MCF 10A (cell line): ENCODE measurements at places on chromosomes 7 and 10.

GRCh38 chr7:104150470-104150869 lies 57.3 kb downstream of the ORC5 start:
- H3K4me1 ChIP-seq: no peaks in the 10 kb centered on the region
- no peak overlapping the region for H3K4me3 ChIP-seq
- H3K36me3 ChIP-seq: peaks cover 10% of the 10 kb centered on the region
- no peak for DNase-seq
- H3K27ac ChIP-seq: no peak overlapping the region
- no peaks in the 10 kb centered on the region for H3K27me3 ChIP-seq

GRCh38 chr10:86863484-86863842 lies 94.0 kb downstream of the MMRN2 start:
- no peaks in the 10 kb centered on the region for H3K27me3 ChIP-seq
- H3K4me3 ChIP-seq: no peak overlapping the region
- no peak overlapping the region for H3K27ac ChIP-seq
- no peaks in the 10 kb centered on the region for H3K4me1 ChIP-seq

DNA sequence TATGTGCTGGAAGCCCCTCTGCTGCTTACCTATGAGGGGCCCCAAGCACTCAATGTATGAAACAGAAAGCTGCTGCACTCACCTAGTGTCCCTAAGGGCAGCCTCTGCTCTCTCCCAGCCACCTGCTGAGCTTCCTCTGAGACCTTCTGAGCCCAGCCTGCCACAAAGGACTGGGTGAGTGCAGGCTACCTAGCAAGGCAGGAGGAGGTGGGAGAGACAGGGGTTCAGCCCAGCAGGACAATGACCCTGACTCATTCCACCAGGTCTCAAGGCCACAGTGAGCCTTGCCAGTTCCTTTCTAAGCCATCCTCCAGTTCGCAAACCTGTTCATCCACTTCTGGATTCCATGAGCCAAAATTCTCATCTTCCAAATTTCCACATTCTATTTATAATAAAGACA lies 16.3 kb downstream of the VOPP1 start:
- H3K27ac ChIP-seq: no peak overlapping the region
- H3K4me1 ChIP-seq: peaks cover 38% of the 10 kb centered on the region
- H3K27me3 ChIP-seq: no peaks in the 10 kb centered on the region

- H3K36me3 ChIP-seq: no peaks in the 10 kb centered on the region
- H3K27ac ChIP-seq: no peak overlapping the region
- no peak for DNase-seq
- no peaks in the 10 kb centered on the region for H3K4me1 ChIP-seq
- H3K4me3 ChIP-seq: no peak overlapping the region
Observed at GRCh38 chr10:13971601-13972475, 358.9 kb downstream of the FRMD4A start.

- H3K4me3 ChIP-seq: no peak overlapping the region
- peak; percentile 45 for DNase-seq
- H3K27me3 ChIP-seq: no peaks in the 10 kb centered on the region
- H3K36me3 ChIP-seq: no peaks in the 10 kb centered on the region
- no peak overlapping the region for H3K27ac ChIP-seq
Observed at GRCh38 chr7:51278797-51279196, 37.8 kb downstream of the COBL start.

- no peak overlapping the region for H3K4me3 ChIP-seq
- no peak overlapping the region for H3K27ac ChIP-seq
- DNase-seq: no peak
- H3K27me3 ChIP-seq: no peaks in the 10 kb centered on the region
- H3K36me3 ChIP-seq: peaks cover 7% of the 10 kb centered on the region
Observed at GRCh38 chr7:139918480-139918879, 89.4 kb downstream of the TBXAS1 start.

GRCh38 chr7:89002981-89003956 lies 207.7 kb upstream of the TEX47 start:
- no peaks in the 10 kb centered on the region for H3K4me1 ChIP-seq
- no peak overlapping the region for H3K4me3 ChIP-seq
- H3K27ac ChIP-seq: no peak overlapping the region
- H3K27me3 ChIP-seq: peaks cover 2% of the 10 kb centered on the region

DNA sequence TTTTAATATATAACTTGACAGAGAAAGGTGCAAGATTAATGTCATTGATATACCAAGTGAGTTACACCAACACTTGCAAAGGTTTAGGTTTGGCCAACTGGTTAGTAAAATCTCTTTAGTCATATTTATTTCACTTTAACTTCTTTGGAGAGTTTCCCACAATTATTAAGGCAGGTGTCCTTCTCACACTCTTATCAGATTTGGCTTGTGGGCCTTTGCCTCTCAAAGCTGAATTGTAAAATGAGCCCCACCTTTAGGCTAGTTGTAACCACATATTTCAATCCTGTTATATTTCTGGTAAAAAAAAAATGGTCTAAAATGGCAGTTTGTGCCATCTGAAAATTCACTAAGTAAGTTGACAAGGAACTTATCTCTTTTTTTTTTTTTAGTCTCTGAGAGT lies 26.6 kb upstream of the FOXP2 start:
- peaks cover 64% of the 10 kb centered on the region for H3K27me3 ChIP-seq
- no peaks in the 10 kb centered on the region for H3K36me3 ChIP-seq
- no peak overlapping the region for H3K27ac ChIP-seq
- H3K4me1 ChIP-seq: no peaks in the 10 kb centered on the region
- no peak for DNase-seq

DNA sequence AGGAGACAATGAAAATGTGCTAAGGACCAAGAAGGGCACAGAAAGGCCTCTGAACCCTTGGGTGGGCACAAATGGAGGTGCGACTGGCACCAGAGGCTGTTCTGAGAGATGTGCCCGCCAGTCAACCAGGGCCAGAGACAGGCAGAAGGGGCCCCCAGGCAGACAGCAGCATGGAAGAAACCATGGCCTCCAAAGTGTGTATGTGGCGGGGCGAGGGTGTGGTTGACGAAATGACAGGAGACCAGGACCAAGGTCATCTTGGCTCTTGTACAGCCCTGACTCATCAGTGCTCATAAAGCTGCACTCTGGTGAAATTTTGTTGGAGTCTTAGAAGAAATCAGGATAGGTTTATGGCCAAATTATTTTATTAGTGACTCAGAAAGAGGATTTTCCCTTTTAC lies 4.0 kb upstream of the MRPS24 start:
- DNase-seq: peak; percentile 89
- H3K27me3 ChIP-seq: no peaks in the 10 kb centered on the region
- H3K36me3 ChIP-seq: peaks cover 37% of the 10 kb centered on the region
- H3K4me3 ChIP-seq: peak overlapping the region; percentile 43
- H3K27ac ChIP-seq: peak overlapping the region; percentile 90
- peaks cover 41% of the 10 kb centered on the region for H3K4me1 ChIP-seq

GRCh38 chr10:46218921-46219320 lies 67.9 kb upstream of the ANTXRL start:
- no peak overlapping the region for H3K27ac ChIP-seq
- H3K36me3 ChIP-seq: no peaks in the 10 kb centered on the region
- H3K27me3 ChIP-seq: peaks cover 32% of the 10 kb centered on the region

GRCh38 chr7:107622429-107622828 lies 38.2 kb upstream of the SLC26A4 start:
- H3K4me1 ChIP-seq: no peaks in the 10 kb centered on the region
- H3K27me3 ChIP-seq: no peaks in the 10 kb centered on the region
- DNase-seq: peak; percentile 44
- H3K36me3 ChIP-seq: no peaks in the 10 kb centered on the region
- H3K27ac ChIP-seq: no peak overlapping the region

GRCh38 chr10:133249975-133250754 lies 12.5 kb downstream of the VENTX start:
- no peak overlapping the region for H3K4me3 ChIP-seq
- DNase-seq: no peak
- H3K4me1 ChIP-seq: no peaks in the 10 kb centered on the region
- H3K27ac ChIP-seq: no peak overlapping the region
- H3K36me3 ChIP-seq: no peaks in the 10 kb centered on the region

GRCh38 chr10:60230892-60231291 lies 158.8 kb downstream of the ANK3 start:
- H3K4me3 ChIP-seq: no peak overlapping the region
- no peak for DNase-seq
- H3K36me3 ChIP-seq: no peaks in the 10 kb centered on the region
- no peak overlapping the region for H3K27ac ChIP-seq
- no peaks in the 10 kb centered on the region for H3K27me3 ChIP-seq

GRCh38 chr7:139748941-139749340 lies 28.9 kb downstream of the HIPK2 start:
- DNase-seq: no peak
- H3K27me3 ChIP-seq: no peaks in the 10 kb centered on the region
- H3K4me3 ChIP-seq: no peak overlapping the region

DNA sequence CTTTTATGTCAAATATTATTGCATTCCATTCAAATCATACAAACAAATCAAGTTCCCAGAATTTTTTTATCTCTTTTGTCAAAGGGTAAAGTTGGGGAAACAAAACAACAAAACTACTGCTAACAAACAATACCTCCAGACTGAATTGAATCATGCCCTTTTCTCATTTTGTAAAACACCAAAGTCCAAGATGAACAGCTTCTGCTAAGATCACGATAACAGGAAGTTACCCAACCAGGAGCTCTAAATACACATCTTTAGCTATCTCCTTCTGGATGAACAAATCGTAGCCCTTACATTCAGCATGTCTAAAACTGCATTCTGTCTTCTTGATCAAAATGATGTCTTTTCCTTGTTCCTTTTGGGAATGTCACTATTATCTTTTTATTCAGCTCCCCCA lies 97.4 kb downstream of the CTTNBP2 start:
- H3K36me3 ChIP-seq: peaks cover 5% of the 10 kb centered on the region
- H3K27ac ChIP-seq: no peak overlapping the region
- H3K4me1 ChIP-seq: peaks cover 15% of the 10 kb centered on the region

GRCh38 chr7:19557726-19558465 lies 150.9 kb downstream of the POLR1F start:
- peaks cover 44% of the 10 kb centered on the region for H3K4me1 ChIP-seq
- no peak overlapping the region for H3K4me3 ChIP-seq
- H3K27ac ChIP-seq: peak overlapping the region; percentile 98
- H3K27me3 ChIP-seq: no peaks in the 10 kb centered on the region
- no peaks in the 10 kb centered on the region for H3K36me3 ChIP-seq
- DNase-seq: peak; percentile 18

- H3K4me1 ChIP-seq: peaks cover 43% of the 10 kb centered on the region
- no peak overlapping the region for H3K4me3 ChIP-seq
- DNase-seq: no peak
- H3K36me3 ChIP-seq: peaks cover 6% of the 10 kb centered on the region
- peak overlapping the region; percentile 82 for H3K27ac ChIP-seq
Observed at GRCh38 chr7:96218664-96219243, 103.1 kb downstream of the SLC25A13 start.

GRCh38 chr10:21165489-21165888 lies 268.4 kb upstream of the NEBL start:
- DNase-seq: no peak
- H3K27me3 ChIP-seq: no peaks in the 10 kb centered on the region
- peaks cover 10% of the 10 kb centered on the region for H3K36me3 ChIP-seq
- H3K4me1 ChIP-seq: peaks cover 10% of the 10 kb centered on the region
- no peak overlapping the region for H3K27ac ChIP-seq

DNA sequence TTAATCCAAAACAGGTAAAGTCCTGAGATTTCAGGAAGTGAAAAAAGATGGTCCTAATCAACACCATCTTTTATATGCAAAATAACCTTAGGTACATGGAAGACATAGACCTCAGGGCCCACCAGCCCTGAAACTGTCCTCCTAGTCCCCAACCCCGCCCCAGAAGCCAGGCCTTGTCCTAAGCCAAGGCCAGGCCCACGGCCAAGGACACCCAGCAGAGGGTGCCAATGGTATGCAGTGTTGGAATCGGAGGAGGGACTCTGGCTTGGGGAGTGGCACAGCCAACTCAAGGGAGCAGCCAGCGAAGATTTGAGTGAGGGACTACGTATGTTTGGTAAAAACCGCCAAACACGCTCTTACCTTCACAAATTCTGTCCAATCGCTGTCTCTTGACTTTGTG lies 96.7 kb downstream of the ZRANB1 start:
- peaks cover 27% of the 10 kb centered on the region for H3K36me3 ChIP-seq
- H3K27ac ChIP-seq: peak overlapping the region; percentile 91
- DNase-seq: peak; percentile 71
- H3K27me3 ChIP-seq: no peaks in the 10 kb centered on the region
- peaks cover 41% of the 10 kb centered on the region for H3K4me1 ChIP-seq

GRCh38 chr7:12731214-12731656 lies 43.8 kb downstream of the ARL4A start:
- peaks cover 24% of the 10 kb centered on the region for H3K4me1 ChIP-seq
- peak; percentile 59 for DNase-seq
- no peaks in the 10 kb centered on the region for H3K36me3 ChIP-seq

DNA sequence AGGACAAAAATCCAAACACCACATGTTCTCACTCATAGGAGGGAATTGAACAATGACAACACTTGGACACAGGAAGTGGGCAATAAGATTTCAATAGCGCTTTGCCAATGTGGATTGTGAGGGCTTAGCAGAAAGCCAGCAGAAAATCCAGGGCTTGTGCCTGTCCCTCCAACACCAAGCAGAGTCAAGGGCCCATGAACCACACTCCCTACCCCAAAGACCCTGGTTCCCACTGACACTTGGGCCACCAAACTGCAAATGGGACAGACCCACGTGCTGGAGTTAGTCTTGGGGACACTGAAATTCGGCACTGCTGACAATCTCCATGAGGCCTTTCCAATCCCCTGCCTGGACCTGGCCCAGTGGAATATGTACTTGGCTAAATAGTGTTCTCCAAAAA lies 67.0 kb downstream of the GRID1 start:
- H3K4me3 ChIP-seq: no peak overlapping the region
- no peak for DNase-seq
- no peaks in the 10 kb centered on the region for H3K4me1 ChIP-seq
- H3K36me3 ChIP-seq: no peaks in the 10 kb centered on the region
- H3K27ac ChIP-seq: no peak overlapping the region

GRCh38 chr7:27214239-27214950 lies 14.5 kb upstream of the HOXA13 start:
- no peak for DNase-seq
- no peak overlapping the region for H3K27ac ChIP-seq
- H3K36me3 ChIP-seq: no peaks in the 10 kb centered on the region
- no peaks in the 10 kb centered on the region for H3K4me1 ChIP-seq
- H3K27me3 ChIP-seq: no peaks in the 10 kb centered on the region

DNA sequence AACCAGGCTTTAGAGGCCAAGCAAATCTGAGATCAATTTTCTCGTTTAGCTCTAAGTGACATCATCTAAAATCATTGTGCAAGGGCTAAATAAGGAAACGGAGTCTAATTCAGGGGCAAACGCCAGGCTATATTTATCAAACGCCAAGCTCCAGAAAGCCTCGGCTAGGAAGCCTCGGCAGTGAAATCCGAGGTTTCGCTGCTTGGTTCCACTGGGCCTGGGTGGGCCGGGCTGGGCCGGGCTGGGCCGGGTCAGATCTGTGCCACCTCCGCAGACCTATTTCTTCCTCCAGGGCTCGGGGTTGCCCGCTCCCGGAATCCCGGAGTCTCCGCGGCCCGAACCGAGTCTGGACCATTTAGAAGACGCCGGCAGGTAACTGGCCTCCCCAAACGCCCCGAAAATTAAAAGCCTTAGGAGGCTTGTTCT lies 459 bp upstream of the FEZF1 start:
- H3K4me3 ChIP-seq: no peak overlapping the region
- DNase-seq: no peak
- peaks cover 5% of the 10 kb centered on the region for H3K4me1 ChIP-seq
- peaks cover 23% of the 10 kb centered on the region for H3K27me3 ChIP-seq
- H3K36me3 ChIP-seq: no peaks in the 10 kb centered on the region
- no peak overlapping the region for H3K27ac ChIP-seq

- H3K27me3 ChIP-seq: no peaks in the 10 kb centered on the region
- H3K4me3 ChIP-seq: no peak overlapping the region
- H3K36me3 ChIP-seq: no peaks in the 10 kb centered on the region
- no peak for DNase-seq
Observed at GRCh38 chr10:2525781-2526180, 541.6 kb upstream of the PFKP start.

- H3K27me3 ChIP-seq: peaks cover 11% of the 10 kb centered on the region
- H3K4me3 ChIP-seq: no peak overlapping the region
- no peak for DNase-seq
- no peaks in the 10 kb centered on the region for H3K36me3 ChIP-seq
- H3K27ac ChIP-seq: no peak overlapping the region
- H3K4me1 ChIP-seq: peaks cover 16% of the 10 kb centered on the region
Observed at GRCh38 chr7:106177738-106178592, 65.9 kb upstream of the SYPL1 start.
